ENCODE measurements at places on chromosomes 12 and 14.

GRCh38 chr14:61151251-61151650, 129.9 kb downstream of the TMEM30B start:
- DNase-seq = no peak

DNA sequence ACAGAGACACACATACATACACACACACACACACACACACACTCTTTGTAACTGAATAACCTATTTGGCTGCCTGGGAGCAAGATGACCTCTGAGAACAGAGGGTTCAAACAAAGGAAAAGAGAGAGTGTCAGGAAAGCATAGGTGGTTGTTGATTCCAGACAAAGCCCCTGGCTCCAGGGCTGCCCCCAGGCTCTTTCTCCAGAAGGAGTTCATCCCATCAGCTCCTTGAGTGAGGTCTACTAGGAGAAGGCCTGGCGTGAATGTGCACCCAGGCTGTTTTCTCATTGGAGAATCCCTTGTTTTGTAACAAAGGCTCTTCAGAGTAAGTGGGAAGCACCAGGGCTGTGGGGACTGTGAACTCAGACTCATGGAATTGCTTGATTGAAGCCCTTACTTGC, 151.9 kb downstream of the EMP1 start:
- DNase-seq = no peak

GRCh38 chr12:90652280-90652679, 302.7 kb downstream of the CCER1 start:
- no peak for DNase-seq

DNA sequence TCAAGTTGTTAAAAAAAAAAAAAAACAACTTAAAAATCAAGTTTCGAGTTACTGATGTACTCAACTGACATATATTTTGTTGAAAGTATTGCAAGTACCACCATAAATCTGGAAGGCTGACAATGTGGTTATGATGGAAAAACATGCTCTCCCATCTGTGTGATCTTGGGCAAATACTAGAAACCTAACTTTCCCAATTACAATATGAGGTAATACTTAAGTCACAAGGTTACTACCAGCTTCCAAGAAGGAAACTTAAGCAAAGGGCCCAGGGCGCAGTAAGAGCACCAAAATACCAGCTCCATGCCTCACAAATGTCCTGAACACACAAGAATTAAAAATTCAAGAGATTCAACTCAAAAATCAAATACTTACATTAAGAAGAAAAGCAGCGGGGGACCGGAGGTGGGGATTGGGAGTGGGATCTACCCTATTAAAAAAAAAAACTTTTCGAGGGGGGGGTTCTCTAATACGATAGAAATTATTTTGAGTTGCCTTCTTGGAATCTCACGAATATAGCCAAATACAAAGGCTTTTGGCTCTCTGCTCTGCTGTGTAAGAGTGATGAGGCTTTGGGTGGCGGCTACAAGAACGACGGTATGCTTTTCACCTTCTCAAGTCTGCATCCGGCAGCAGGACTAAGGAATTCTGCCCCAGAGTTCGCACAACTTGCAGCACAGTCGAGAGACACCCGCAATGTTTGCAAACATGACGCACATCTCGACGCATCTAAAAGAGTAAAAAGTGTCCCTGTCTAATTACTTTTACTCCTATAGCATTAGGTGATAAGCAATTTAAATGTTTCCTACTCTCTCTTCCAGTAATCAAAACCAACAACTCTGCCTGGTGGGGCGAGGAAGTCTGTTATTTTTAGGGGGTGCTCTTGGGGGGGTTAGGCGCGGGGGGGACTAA, 1.1 kb downstream of the SAV1 start:
- DNase-seq = peak; percentile 41

DNA sequence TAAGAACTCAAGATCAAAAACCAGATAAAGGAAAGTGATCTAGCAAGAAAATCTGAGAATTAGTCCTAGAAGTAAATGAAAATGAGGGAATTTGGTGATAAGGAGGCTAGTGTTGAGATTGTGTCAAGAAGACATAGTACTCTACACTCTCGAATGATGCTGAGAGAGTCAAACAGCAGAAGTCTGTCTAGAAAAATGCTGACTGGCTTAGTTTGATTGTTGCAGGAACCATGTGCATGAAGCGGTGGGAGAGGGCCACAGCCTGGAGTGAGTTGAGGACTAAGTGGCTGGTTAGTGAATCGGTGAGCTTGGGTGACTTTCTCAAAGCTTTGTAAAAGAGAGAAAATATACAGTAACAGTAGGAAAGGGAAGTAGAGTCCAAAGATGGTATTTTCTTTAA, 124.5 kb downstream of the LRIG3 start:
- no peak for DNase-seq

- no peak for DNase-seq
These were observed 8.4 kb upstream of the CALM1 start for GRCh38 chr14:90388437-90388836.

DNA sequence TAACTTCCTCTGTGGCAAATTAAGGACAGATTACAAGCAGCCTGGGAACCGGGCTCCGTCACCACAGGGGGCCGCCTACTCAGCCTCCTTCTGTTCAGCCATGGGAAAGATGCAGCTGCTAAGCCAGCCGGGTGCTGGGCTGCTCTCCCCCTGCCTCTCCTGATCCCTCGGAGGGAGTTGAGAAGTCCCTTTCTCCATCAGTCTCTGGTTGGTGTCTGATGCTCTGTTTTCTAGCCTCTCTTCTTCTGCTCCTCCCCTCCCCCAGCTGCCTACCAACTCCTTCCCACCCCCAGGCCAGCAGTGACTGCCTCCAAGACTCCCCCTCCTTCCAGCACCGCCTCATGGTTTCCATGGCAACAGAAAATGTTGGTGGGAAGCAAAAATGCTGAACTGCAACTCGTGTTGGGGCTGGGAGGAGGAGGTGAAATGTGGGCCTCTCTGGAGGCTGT, 486.7 kb downstream of the APAF1 start:
- no peak for DNase-seq

DNA sequence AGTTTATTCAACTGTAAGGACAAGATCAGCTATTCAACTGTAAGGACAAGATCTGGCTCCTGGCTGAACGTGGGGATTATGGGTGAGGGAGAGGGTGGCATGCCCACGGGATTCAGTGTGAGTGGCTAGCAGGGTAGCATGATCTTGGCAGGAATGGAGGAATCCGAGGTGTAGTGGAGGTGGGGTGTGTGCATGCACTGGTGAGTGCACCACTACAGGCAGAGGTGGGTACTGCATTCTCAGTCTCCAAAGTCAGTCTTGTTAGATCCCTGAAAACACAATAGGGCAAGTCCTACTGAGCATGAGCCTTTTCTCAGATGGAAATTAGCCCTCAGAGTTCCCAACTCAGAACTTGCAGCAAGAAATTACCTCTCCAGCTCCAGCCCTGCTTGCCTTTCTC, 32.2 kb upstream of the DCD start:
- no peak for DNase-seq

GRCh38 chr12:23204933-23205778, 580.2 kb downstream of the ETNK1 start:
- DNase-seq = peak; percentile 42

- DNase-seq = no peak
These were observed 466.5 kb upstream of the SOX5 start for GRCh38 chr12:24415934-24416333.

DNA sequence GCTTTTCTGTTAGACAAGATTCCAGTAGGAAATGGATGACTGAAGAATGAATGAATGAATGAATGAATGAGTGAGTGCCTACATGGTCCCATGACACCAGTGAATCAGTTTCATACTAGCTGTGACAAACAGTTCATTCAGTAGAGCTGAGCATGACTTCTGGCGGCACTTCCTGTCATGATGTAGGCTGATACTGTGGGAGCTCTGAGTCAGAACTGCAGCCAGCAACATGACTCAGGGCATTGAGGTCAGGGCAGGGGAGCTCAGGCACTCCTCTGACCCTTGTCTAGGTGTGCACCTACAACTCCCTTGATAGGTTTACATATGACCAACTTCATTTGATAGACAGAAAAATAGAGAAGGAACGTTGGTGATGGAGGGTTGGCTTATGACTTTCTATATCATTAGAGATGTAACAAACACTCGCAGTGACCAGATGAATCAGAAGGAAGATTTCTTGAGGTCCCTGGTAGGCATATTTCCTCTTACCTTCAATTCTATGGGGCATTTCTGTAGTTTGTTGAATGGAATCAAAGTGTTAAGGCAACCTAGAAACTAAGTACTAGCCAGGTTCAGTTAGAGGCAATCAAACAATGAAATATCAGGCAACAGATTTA, 139.3 kb upstream of the ARHGAP5 start:
- peak; percentile 74 for DNase-seq

DNA sequence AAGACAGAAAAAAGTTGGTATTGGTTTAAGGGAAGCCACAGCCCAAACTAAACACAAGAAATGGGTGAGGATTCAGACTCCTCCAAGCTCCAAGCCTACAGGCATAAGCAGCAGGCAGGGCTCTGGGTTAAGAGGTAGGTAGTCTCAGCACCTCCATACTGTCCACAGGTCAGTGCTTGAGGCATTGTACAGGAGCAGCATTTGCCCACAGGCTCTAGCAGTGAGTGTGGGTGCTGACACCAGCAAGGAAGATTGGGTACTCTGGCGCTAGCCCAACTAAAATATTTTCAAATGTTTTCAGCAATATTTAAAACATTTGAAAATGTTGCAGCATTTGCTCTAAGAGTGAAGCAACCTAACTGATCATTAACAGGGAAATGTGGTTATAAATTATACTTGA, 33.1 kb downstream of the FERMT2 start:
- DNase-seq = no peak

DNA sequence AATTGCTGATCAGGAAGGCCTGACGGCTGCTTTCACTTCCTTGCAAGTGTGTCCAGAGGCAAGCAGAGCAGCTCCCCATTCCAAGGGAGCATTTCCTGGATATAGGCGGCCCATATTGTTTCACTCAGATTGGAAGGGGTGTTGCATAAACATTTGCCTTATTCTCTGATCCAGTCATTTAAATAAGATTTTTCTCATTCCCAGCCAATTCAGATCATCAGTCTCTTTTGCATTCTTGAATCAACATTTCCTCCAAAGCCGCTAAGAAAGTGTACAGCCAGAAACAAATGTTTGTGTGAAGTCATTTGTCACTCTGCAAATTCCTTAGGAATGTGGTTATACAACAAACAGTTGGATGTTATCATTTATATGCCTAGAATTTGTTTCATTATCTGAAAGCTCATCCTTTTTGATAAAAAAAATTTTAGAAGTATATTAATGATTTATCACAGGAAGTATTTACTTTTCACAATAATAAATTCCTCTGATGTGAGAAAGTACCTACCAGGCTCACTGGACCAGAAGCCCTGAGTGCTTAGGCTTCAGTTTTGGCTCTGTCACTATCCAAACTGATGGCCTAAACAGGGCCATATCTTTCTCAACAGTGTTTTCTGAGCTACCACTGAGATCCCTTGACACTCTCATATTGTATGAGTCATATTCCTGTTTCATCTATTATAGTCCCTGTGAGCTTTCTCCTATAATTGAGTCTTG, 379.6 kb downstream of the CCDC91 start:
- DNase-seq = peak; percentile 74

DNA sequence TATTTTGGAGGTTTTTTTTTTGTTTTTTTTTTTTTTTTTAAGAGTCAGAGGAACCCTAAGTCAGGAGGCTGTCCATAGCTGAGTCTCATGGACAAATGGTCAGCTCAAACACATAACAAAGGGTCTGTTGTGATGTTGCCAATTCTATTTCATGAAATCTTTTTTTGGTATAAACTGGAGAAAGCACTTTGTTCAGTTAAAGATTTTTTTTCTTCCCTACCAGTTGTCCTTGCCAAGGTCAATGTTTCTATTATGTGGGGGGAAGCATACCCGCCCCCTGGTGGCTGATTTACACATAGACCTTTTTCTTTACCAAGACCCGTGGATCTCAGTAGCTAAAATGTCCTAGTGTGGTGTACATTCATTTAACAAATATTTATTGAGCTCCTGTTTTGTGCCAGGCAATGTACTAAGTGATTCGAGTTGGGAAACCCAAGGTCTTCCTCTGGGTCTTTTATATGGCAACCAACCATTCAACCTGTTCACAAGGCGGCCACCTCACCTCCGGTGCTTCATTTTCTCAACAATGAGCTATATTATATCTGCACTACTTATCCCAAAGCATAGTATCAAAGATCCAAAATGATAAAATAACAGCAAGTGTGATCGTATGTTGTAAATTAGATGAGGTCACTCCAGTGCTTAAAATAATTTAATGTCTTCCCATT, 214.5 kb downstream of the PAH start:
- DNase-seq = peak; percentile 30

- DNase-seq = no peak
These were observed 106.6 kb upstream of the AMN1 start for GRCh38 chr12:31835276-31835882.

DNA sequence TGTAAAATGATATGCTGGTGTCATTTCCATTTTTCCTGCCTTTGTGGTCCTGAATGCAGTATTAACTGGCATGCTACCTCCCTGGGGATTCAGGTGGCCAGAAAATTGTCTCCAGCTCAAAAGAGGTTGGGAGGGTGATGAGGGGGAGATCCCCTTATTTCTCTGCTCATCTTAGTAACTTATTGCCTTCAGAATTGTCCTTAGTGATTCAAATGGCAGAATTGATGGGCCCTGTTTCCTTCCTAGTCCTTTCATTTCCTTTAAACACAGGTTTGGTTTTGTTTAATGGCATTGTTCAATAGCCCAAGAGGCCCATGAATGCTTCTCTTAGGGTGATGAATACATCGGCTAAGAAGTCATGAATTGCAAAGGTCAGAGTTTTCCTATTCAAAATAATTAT, 207.0 kb downstream of the SLC41A2 start:
- no peak for DNase-seq

DNA sequence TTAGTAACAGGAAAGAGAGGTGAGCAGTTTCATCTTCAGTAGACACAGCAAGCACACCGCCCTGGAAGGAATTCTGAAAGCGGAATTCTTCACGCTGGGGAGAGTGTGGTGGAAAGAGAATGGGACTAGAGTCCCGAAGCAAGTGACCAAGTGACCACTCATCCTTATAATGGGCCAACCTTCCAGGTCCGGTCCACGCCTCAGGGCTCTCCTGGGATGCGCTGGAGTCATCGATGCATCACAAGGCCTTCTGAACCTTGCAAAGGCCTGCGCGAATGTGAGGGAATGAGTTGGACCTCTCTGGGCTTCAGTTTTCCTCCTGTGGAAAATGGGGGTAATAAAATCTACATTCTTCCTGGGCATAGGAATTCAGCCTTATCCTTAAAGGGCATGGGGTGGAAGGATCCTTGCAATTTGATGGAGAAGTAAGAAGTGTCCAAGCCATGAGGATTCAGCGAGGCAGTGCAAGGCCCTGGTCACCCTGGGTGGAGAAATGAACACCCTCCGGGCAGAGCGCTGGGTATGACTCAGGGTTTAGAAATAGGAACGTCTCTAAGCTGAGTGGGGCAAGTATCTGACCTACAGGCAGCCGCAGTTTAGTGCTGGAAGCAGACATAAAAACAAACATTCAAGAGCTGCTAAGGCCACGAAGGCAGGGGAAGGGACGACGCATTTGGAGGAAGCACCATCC, 97.7 kb downstream of the SETD3 start:
- DNase-seq = no peak

DNA sequence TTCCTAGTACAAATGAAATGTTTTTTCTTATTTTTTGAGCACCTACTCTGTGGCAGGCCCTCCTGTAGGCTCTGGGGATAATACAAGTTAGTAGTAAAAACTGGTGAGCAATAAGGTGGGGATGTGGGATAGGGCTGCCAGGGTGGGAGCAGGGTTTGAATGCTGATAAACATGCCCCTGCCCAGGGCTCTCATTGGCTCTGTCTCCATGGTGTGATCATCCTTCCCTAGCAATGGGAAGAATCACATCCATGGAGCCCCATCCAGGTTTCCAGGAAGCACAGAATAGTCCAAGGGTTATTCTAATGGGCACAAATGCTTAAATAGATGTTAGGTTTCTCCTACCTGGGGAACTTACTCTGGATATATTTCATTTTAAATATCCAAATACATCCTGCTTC, 45.5 kb downstream of the GIT2 start:
- DNase-seq = no peak

- DNase-seq = no peak
These were observed 53.9 kb downstream of the HNRNPC start for GRCh38 chr14:21215130-21215878.
